ENCODE measurements at places on chromosomes 13 and 19.

DNA sequence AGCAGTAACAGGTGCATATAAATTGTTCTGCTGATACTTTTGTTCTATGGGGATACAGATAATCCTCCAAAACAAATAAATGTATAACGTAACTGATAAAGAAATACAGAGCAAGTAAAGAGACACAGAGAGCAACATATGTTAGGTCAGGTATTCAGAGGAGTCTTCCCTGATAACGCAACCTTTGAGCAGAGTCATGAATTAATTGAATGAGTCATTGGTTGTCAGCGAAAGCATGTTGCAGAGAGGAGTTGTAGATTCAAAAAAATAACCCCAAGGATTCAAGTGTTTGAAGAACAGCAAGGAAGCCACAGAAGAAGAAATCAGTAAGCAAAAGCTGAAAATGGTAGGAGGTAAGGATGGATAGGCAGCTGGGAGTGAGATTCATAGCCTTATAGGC is 245.2 kb downstream of the TBC1D4 start:
- no peak for DNase-seq

DNA sequence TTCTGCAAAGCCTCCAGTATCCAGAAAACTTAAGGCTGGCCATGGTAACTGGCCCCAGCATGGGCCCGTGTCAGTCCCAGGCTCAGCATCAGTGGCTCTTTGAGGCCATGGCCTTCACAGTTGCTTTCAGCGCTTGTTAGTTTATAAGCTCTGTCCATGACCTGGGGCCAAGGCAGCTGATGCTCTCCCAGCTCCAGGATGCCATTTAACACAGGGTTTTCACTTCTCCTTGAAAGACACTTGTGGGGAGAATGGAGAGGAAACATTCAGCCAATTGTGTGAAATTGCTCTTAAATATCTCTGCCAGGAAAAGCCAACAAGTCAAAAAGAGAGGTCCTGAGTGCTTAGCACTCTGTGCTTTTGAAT is 321.3 kb downstream of the FOXO1 start:
- no peak for DNase-seq

GRCh38 chr19:42291435-42291810 is 10.5 kb upstream of the PRR19 start:
- no peak for DNase-seq

GRCh38 chr13:97945792-97946419 is 7.6 kb upstream of the IPO5 start:
- DNase-seq = no peak

DNA sequence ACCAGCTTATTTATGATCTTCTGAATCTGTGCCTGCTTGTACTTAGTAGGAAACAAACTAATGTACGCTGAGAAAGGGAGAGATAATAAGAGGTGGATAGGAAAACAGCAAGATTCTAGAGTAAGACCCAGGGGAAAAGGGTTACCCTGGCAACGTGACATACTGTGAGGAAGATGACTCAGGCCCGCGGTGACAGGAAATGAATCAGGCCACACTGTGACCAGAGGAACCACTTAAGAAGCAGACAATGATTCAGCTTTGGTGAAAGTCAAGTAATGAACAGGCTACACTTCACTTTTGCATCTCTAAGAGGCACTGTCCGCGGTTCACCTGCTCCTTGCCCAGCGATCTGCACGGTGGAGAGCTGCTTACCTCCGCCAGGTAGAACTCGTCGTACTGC is 158.2 kb downstream of the NALCN start:
- DNase-seq = peak; percentile 65

DNA sequence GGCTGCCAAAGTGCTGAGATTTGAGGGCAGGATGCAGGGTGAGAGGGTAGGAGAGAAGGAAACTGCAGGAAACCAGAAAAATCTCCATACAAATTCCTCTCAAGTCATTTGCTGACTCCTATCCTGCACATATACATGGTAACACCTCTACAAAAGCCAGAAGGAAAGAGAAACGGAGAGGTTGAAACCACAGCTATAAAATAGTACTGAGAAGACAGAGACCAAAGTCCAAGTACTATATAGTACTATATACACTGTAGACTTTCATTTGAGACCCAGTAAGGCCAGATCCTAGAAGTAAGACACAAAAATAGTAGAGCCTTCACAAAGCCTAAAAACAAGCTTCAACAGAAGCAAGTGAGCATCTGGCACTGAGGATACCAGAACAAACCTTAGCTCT is 103.1 kb downstream of the UGGT2 start:
- DNase-seq = no peak

- no peak for DNase-seq
Measured at GRCh38 chr13:100523981-100524386, 64.6 kb downstream of the GGACT start.

DNA sequence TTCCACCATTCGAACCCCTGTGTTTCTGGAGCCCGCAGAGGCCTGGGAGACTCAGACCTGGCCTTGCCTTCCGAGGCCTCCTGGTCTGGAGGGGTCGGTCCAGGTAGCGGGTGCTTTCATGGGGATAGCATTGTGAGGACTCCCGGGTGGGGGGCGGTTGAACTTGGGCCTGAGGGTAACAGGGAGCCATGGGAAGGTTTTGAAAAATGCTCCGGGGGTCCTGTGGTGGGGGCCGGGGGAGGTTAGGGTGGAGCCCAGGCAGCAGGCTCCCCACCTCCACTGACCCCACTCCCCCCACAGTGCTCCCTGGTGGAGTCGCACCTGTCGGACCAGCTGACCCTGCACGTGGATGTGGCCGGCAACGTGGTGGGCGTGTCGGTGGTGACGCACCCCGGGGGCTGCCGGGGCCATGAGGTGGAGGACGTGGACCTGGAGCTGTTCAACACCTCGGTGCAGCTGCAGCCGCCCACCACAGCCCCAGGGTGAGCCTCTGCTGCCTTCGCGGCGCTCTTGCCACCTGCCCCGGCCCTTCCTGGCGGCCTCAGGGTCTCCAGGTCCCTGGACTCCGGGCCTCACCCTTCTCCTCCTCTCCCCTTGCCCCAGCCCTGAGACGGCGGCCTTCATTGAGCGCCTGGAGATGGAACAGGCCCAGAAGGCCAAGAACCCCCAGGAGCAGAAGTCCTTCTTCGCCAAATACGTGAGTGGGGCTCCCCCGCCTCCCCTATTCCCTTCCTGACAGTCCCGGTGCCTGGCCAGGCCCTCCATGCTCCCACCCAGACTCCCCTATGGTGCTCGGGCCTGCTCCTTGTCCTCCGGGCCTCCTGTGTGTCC is 3.8 kb upstream of the GARIN5A start:
- DNase-seq = no peak

DNA sequence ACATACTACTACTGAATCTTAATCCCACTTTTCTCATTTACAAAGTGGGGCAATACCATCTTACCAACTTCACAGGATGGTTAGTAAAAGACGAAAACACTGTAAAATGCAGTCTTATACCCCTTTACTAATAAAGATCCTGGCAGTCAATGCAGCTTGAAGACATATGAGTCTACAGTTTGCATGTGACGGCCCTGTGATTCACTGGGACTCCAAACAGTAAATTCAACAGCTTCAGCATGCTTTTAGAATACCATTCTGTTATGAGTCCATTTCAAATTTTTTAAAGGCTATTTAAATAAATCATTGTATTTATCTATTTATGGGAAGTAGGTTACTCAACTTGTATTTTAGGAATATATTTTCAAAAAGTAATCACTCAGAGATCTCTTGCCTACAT is 629.1 kb downstream of the LIG4 start:
- DNase-seq = no peak

GRCh38 chr13:103514619-103515018 is 448.4 kb upstream of the SLC10A2 start:
- no peak for DNase-seq

All from ACHN (cell line).